Trophoblast cell (in vitro differentiated cells and primary cell): ENCODE measurements at places on chromosomes 3 and 15.

DNA sequence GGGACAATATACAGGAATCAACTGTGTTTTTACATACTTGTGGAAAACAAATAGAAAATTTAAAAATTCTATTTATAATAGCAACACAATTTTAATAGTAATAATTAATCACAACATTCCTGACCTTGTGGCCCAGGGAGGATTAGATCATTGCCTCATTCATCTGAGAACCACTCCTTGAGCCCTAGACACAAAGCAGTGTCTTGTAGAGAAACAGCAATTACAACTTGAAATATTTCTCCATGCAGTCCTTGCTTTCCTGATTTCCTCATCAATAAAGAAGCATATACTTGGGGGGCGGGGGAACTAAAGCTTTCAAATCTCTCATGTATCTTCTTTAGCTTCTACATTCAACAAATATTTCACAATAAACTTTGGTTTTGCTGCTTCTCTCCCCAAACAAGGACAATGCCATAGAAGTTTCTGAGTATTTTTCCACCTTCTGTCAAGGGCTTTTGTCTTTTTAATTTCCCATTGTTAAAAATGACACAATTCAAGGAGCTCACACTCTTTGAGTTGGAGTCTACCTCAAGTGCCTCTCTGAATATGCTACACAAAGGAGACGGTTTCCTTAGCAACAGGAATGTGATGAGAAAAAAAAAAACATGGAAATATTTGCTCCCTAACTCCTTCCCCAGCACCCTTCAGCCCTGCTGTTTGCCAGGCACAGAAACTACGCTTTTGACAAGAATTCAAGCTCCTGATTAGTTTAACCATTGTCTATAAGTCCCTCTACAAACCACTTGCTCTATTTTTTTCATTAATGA, 118.8 kb downstream of the ARPP21 start:
- DNase-seq: no peak
- no peaks in the 10 kb centered on the region for H3K36me3 ChIP-seq
- no peak overlapping the region for H3K27ac ChIP-seq
- H3K4me3 ChIP-seq: no peak overlapping the region
- no peaks in the 10 kb centered on the region for H3K27me3 ChIP-seq

DNA sequence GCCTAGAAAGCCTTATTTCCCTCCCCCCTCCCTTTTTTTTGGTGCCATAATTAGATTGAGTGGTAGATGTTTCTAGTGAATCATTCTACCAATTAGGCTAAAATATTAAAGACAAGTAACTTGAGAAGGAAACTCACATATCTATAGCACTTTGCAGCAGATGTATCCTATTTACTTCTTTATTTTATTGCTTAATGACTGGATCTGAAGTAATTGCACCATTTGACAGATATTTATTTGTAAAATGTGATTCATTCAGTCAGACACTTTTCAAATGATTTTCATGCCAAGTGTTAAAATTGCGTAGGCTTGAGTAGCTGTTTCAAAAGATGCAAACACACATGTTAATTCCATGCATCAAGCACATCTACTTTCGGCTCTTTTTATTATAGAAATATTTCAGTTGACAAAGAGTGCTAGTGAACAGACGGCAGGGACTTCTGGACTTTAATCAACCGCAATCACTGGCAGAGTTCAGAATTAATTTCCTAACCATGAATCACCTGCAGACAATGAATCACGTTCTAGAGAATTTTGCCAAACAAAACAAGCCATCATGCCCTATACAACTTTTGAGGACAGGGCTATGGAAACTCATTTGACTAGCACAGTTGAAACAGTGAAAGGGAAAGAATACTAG, 636.8 kb downstream of the MECOM start:
- peak; percentile 6 for DNase-seq
- no peaks in the 10 kb centered on the region for H3K36me3 ChIP-seq
- no peaks in the 10 kb centered on the region for H3K4me1 ChIP-seq
- H3K4me3 ChIP-seq: no peak overlapping the region
- no peaks in the 10 kb centered on the region for H3K27me3 ChIP-seq

- H3K4me3 ChIP-seq: no peak overlapping the region
- no peaks in the 10 kb centered on the region for H3K27me3 ChIP-seq
- H3K27ac ChIP-seq: no peak overlapping the region
Observed at GRCh38 chr15:101689901-101690300, 34.4 kb downstream of the TARS3 start.

DNA sequence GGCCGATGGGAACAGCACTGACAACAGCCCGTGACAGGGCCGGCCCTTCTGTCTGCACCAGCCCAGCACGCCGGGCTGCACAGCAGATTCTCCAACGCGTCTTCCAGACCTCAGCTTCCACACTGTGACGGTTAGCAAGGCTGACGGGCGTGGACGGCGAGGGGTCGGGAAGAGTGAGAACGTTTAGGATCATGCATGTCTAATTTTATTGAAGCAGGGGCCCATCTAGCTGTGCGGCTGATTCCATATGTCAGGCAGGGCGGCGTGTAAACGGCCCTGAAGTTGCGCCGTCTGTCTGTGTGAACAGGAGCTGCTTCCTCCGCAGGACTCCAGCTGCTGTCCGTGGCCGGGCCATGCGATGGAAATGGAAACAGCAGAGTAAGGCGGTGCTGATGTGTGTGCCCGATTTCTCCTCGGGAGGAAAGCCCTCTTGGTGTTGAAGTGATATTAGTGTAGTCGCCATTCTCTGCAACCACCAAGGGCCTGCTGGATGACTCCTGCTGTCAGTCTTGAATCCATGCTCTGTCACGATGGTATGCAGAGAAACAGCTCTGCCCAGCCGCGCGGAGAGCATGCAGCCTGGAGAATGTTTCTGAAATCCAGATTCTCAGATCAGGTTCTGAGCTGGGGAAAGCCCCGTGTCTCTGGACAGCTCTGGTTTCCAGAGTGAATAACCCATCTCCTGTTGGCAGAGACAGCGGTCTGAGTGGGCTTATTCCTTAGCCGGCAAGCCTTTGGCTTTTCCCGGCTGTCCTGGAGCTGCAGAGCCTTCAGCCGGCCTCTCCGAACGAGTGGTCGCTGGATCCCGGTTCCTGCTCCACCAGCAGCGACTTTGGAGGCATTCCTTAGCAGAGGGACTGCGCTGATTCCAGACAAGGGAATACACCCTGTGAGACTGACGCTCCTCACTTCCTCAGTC, 158.1 kb upstream of the UBE3A start:
- peaks cover 7% of the 10 kb centered on the region for H3K4me1 ChIP-seq
- no peaks in the 10 kb centered on the region for H3K36me3 ChIP-seq
- peak; percentile 91 for DNase-seq
- H3K27ac ChIP-seq: peak overlapping the region; percentile 35

DNA sequence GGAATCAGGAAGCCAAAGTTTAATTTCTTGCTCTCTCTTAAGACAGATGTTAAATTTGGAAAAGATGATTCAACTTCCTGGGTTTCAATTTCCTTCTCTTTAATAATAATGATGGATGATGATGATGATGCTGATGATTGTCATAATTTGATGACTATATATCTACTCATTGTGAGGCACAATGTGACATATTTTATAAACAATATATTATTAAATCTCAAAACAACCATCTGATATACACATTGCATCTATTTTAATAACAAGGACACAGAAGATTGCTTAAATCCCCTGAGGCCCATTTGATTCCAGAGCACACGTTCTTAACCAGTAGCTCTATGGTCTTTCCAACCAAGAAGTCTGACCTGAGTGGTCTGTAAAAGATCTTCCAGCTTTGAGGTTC, 124.0 kb downstream of the CNTN6 start:
- H3K36me3 ChIP-seq: no peaks in the 10 kb centered on the region
- no peaks in the 10 kb centered on the region for H3K27me3 ChIP-seq
- no peak overlapping the region for H3K27ac ChIP-seq
- DNase-seq: no peak
- H3K4me3 ChIP-seq: no peak overlapping the region

DNA sequence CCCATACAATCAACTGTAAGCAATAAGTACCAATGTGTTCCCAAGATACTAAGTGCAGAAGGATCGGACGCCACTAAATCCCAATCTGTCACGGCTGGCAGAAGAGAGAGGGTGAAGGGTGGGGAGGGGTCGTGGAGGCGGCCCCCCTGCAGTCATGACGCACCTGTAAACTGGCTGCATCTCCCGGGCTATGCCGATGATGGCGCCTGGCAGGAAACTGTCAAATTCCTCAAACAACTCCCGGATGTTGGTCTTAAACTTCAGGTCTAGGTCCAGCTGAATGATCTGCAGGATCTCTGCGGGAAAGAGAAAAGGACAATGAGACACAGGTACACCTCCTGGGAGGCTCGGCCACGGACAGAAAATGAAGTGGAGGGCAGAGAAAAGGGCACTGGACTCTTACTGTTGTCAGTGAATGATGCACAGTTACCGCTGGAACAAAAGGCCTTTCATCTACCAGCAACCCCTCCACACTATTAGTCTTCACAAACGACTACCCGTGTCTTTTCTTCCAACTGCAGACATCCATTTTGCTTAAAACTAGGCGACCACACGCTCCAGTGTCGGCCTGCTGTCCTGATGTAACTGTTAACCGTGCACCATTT, 114.6 kb downstream of the XXYLT1 start:
- no peak overlapping the region for H3K27ac ChIP-seq
- H3K27me3 ChIP-seq: no peaks in the 10 kb centered on the region
- peaks cover 17% of the 10 kb centered on the region for H3K4me1 ChIP-seq
- H3K36me3 ChIP-seq: no peaks in the 10 kb centered on the region
- H3K4me3 ChIP-seq: no peak overlapping the region

GRCh38 chr15:46229263-46229662, 594.4 kb downstream of the SQOR start:
- no peak overlapping the region for H3K27ac ChIP-seq
- H3K36me3 ChIP-seq: no peaks in the 10 kb centered on the region
- no peaks in the 10 kb centered on the region for H3K4me1 ChIP-seq
- DNase-seq: no peak

GRCh38 chr3:134481166-134481565, 4.6 kb downstream of the ANAPC13 start:
- peaks cover 20% of the 10 kb centered on the region for H3K36me3 ChIP-seq
- H3K27ac ChIP-seq: no peak overlapping the region
- no peak for DNase-seq
- peaks cover 23% of the 10 kb centered on the region for H3K4me1 ChIP-seq
- no peak overlapping the region for H3K4me3 ChIP-seq

- no peak overlapping the region for H3K27ac ChIP-seq
- no peaks in the 10 kb centered on the region for H3K4me1 ChIP-seq
- H3K27me3 ChIP-seq: no peaks in the 10 kb centered on the region
- DNase-seq: no peak
- no peak overlapping the region for H3K4me3 ChIP-seq
Observed at GRCh38 chr3:37812499-37812896, 49.2 kb upstream of the CTDSPL start.

GRCh38 chr15:52218816-52219215, 27.6 kb upstream of the GNB5 start:
- no peaks in the 10 kb centered on the region for H3K27me3 ChIP-seq
- no peaks in the 10 kb centered on the region for H3K36me3 ChIP-seq
- DNase-seq: no peak
- H3K27ac ChIP-seq: no peak overlapping the region

DNA sequence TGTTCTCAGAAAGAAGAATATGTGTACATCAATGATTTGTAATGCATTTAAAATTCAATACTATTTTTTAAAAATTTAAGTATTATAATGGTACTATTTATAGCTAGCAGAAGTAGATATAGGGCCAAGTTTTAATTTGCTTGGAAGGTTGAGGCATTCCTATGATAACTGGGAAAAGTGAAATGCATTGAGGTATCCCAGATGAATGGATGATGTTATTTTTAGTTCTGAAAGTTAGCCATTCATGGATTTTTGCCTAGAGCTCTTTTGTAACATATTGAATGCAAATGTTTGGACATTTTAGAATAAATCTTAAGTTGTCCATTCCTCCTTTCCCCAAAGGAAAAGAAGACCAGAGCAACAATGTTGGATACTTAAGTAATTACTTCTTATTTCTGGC, 47.6 kb downstream of the GAP43 start:
- DNase-seq: no peak
- H3K27ac ChIP-seq: no peak overlapping the region
- H3K36me3 ChIP-seq: no peaks in the 10 kb centered on the region

- no peaks in the 10 kb centered on the region for H3K27me3 ChIP-seq
- no peak overlapping the region for H3K4me3 ChIP-seq
- no peak overlapping the region for H3K27ac ChIP-seq
Observed at GRCh38 chr3:117114517-117115265, 405.1 kb downstream of the TUSC7 start.

DNA sequence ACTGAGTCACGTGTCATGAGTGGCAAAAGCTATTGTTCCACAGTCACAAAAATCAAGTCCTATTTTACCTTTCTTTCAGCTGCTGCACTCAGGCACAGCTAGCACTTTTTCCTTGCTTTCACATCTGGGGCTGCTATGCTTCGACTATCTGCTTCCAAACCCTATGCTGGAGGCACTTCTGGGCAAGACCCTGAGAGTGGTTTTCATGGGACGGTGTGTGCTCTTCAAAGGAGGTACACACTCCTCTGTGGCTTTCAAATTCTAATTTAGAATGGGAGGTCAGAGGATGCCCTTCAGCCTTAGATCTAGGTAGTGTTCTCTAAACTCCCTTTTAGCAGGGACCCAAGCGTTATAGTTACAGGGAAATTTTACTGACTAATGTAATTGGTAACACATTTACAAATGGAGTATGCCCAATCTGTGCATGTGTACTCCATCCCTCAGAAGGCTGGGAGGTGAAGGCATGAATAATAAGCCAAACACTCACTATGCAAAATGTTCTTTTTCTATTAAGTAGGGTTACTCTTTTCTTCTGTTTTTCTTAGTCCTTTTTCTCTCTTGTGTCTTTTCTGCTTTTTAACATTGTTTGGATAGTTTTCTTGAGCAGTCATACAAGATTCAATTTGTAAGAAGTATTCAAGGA, 188.3 kb downstream of the LSAMP start:
- no peak overlapping the region for H3K4me3 ChIP-seq
- H3K36me3 ChIP-seq: no peaks in the 10 kb centered on the region
- H3K27ac ChIP-seq: no peak overlapping the region
- no peaks in the 10 kb centered on the region for H3K27me3 ChIP-seq

DNA sequence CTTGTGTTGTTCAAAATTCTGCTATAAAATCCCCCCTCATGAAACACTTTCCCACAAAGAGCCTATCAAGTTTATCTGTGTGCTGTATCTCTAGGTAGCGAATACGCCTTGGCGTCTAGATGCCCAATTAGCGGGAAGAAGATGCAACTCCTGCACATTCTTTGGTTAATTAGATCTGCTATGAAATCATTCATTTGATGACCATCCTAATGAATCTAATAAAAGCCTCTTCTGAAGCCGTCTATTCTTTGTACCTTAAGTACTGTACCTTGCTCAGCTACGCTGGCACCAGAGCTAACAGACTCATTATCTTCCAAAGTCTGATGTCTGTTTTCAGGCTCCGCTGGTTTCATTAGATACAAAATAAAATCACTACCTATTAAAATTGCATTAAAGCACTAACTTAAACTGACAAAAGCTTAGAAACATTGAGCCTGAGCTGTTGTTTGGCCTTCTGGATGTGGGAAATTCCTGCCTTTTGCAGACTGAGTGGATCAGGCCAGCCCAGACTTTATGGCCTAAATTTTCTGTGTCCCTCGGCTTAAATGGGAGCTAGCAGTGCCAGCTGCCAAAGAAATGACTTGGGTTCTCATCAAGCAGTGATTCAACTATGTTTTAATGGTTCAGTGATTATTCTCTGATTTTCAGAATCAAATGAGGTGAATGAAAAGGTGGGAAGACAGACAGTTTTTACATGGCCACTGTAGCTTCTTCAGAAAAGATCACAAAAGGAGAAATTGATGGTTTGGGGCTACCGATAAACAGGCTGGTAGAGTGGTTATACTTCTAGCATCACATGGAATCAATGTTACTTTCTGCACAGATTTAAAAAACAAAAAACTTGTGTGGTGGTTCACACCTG, 28.4 kb upstream of the CHST2 start:
- no peaks in the 10 kb centered on the region for H3K4me1 ChIP-seq
- H3K36me3 ChIP-seq: no peaks in the 10 kb centered on the region
- no peak for DNase-seq
- H3K27me3 ChIP-seq: no peaks in the 10 kb centered on the region
- H3K4me3 ChIP-seq: no peak overlapping the region
